ENCODE measurements at places on chromosomes 5 and 9.

DNA sequence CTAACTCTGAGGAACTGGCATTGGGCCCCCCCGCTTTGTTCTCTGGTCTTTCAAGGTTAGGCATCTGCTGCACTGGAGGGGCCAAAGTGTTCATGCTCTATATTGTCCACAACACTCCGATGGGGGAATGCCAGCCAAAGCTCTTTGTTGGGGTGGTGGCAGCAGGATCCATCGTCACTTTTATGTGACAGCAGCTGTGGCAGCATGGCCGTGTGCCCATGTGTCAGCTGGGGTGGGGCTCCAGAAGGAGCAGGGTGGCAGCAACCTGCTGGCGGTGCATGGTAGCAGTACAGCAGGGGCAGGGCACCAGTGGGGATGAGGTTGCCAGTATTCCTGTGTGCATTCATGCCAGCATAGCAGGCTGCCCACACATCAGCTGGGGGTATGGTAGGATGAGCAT is 28.2 kb downstream of the ITGA2 start:
- DNase-seq = no peak

DNA sequence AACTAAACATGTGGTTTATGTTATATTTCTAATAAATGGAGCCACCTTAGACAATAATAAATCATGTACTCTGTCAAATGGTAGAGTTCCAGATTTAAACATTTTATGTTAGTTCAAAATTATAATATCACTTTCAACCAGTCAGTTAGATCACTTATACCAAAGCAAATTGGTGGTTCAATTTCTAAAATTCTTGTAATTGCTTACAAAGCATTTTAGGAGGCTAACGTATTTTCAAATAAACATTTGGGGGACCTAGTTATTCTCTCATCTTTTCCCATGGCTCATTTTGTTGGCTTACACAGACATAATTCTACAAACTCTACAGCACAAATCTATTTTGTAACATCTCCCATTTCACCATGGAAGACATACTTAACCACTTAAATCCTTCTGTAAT is 39.9 kb downstream of the EDIL3 start:
- no peak for DNase-seq

DNA sequence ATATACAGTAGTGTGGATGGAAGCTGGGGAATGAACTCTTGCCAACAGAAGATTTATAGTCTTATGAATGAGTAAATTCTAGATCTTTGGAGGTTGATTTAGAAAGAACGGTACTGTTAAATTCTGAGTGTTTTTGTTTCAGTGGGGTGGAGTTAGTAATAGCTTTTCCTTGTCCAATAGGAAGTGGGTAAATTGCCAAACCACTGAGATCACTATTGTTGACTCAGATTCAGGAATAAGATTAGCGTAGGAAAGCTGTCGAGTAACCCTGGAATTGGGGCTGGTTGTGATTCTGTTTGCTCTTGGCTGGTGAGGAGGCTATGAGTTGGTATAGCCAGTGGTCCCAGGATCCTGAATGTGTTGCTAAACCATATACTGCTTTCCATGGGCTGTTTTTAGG is 155.6 kb downstream of the ARHGAP26 start:
- DNase-seq = peak; percentile 81

- no peak for DNase-seq
These were observed at the start of gene RASGRF2 for GRCh38 chr5:80959768-80960442. TSS of gene RASGRF2 (plus strand) at chr5:80960363. CDS start at chr5:80960739, 376 bp downstream.

DNA sequence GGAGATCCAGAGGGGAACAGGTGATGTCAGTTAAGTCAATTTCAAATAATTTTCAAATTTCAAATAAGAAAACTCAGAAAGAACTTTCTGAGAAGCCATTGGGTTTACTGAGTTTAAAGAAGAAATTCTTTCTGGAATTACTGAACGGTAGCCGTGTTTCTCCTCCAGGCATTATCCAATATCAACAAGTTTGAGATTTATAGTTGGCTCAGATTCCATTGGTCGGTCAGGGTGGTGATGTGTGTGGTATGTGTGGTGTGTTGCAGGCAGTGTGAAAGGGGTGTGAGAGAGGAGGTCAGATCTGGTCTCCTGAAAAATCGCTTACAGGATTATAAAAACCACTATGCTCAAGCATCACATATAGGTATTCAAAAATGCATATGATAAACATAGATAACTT is 60.1 kb downstream of the PDE4D start:
- no peak for DNase-seq

DNA sequence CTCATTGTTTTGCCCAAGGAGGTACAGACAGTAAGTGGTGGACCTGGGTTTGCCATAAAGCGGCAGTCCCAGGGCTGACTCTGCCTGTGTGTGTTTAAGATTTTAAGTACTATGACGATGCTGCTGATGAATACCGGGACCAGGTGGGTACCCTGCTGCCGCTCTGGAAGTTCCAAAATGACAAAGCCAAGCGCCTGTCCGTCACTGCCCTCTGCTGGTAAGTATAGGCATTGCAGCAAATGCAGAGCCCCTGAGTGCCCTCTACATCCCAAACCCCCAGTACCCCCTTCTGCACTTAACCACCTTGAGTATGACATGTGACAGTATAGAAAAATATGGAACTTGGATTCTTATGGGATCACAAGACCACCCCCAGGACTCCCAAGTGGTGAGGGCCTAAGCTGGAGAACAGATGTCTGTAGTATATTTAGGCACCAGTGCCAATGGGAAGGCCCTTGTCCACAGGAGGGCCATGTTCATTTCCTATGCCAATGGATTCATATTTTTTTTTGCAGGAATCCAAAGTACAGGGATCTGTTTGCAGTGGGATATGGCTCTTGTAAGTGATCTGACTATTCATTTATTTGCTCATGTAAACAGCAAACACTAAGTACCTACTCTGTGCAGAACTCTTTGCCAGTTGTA is 22.0 kb downstream of the ENHO start:
- peak; percentile 26 for DNase-seq

GRCh38 chr5:167575330-167575729 is 716.1 kb upstream of the WWC1 start:
- no peak for DNase-seq

Measured in fibroblast of skin of right quadriceps (primary cell).